ENCODE measurements at places on chromosomes 16 and 17.

DNA sequence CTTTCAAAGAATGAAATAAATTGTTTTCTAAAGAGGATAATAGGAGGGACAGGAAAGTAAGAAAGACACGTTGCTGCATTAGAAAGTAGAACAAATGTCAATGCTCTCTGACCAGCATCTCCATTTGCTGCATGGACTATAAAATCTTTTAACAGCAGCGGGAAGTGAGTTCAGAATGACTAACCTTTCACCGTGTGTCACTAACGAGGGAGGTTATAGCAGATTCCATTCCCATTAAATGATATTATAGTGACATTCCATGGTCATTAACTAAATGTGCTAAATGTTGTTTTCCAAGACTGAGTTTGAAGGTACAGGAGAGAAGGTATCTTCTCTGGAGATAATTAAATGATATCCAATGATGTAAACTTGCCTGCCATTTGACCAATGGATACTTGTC is 127.1 kb upstream of the HS3ST3A1 start:
- DNase-seq, result no peak

GRCh38 chr17:27996202-27997043 is 46.1 kb upstream of the NLK start:
- DNase-seq, result no peak

DNA sequence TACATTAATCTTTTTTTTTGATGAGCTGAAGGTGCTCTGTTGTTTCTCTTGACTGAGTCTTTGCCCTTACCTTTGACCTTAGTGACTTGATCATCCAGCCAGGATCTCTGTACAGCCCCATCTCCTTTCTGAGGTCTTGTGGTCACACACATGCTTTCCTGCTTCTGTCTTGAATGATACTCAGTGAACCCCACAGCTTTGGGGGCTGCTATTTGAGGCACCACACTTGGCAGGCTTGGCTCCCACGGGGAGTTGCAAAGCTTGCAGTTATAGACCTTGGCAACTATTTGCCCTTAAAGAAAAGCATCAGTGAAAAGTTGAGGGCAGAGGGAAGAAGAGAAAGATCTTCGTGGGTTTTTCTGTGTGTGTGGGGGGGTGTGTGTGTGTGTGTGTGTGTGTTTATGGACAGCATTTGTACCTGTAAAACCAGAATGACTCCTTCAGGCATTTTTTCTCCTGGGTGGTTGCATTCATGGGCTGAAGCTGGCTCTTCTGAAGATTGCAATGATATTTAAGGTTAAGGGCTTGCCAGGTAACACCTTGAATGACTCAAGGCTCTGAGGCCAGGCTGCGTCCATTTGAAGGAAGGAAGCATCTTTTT is 101.6 kb downstream of the MSI2 start:
- DNase-seq, result no peak

- no peak for DNase-seq
Measured at GRCh38 chr17:57033296-57033695, 51.8 kb upstream of the AKAP1 start.

GRCh38 chr16:81746566-81746965 is 32.5 kb upstream of the PLCG2 start:
- DNase-seq, result no peak

GRCh38 chr17:9792181-9792840 is 919 bp upstream of the DHRS7C start:
- no peak for DNase-seq

DNA sequence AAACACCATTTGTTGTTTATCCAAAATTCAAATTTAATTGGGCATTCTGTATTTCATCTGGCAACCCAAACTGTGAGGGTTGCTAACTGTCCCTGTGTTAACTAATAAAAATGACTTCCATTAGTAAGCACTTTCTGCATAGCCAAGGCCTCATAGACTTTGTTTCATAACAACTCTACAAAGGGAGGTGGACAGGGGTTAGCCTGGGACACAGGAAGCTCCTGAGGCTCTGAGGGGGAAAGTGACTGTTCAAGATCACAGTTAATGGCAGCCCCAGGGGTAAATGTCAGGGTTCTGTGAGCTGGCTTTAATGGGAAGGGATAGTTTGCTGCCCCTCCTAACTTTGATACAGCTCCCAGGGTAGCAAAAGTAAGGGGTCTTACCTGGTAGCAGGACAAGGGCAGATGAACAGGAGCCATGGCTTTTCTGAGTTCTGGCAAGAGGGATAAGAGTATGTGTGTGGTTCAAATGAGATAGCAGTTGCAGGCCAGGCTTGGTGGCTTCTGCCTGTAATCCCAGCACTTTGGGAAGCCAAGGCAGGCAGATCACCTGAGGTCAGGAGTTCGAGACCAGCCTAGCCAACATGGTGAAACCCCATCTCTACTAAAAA is 2.2 kb downstream of the HEATR9 start:
- DNase-seq, result no peak

GRCh38 chr16:70348991-70349390 is 2.3 kb downstream of the DDX19A start:
- DNase-seq, result no peak

- DNase-seq, result no peak
Measured at GRCh38 chr17:74742153-74742515, 5.1 kb downstream of the RAB37 start.
